ENCODE measurements at places on chromosomes 11 and 22.
A peak's percentile ranks its signal among the peaks of the same experiment; 100 is the strongest.

- no peak for DNase-seq
Measured at GRCh38 chr11:35078470-35078735, 60.6 kb upstream of the CD44 start.

GRCh38 chr11:46278387-46279125 is 1.1 kb downstream of the CREB3L1 start:
- DNase-seq: peak; percentile 15

- DNase-seq: no peak
Measured at GRCh38 chr22:49312601-49313000, 515.1 kb downstream of the BRD1 start.

DNA sequence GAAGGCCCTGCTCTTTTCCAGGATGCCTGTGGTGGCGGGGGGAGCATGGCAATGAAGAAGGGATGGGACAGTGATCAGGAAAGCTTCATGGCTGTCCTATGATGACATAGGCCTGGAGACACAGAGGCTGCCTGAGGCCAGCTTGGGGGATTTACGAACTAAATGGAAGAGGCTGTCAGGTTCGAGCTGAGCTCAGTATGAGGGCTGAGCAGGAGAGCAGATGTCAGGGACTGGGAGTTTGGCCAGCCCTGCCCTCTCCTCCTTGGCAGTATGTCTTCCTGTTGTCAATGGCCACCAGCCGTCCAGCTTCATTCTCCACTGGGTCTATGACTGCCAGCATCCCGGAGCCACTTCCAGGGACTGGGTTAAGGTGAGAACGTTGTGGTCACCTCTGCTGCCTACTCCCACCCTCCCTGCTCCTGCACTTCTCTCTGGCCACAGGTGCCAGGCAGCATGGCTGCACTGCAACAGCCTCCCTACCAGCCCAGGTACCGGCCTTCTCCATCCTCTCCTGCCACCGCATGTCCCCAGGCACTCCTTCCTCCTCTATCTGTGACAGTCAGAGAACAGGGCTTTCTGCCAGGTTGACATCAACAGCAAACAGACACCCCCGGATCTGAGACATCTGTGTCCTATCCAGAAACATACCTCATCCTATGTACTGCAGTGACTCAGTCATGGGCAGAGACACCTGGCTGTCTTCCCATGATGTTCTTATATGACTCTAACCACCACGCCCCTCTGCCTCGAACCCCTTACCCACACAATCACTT is 75.1 kb downstream of the KIRREL3 start:
- no peak for DNase-seq

GRCh38 chr22:34914846-34915245 is 151.1 kb upstream of the ISX start:
- DNase-seq: no peak

DNA sequence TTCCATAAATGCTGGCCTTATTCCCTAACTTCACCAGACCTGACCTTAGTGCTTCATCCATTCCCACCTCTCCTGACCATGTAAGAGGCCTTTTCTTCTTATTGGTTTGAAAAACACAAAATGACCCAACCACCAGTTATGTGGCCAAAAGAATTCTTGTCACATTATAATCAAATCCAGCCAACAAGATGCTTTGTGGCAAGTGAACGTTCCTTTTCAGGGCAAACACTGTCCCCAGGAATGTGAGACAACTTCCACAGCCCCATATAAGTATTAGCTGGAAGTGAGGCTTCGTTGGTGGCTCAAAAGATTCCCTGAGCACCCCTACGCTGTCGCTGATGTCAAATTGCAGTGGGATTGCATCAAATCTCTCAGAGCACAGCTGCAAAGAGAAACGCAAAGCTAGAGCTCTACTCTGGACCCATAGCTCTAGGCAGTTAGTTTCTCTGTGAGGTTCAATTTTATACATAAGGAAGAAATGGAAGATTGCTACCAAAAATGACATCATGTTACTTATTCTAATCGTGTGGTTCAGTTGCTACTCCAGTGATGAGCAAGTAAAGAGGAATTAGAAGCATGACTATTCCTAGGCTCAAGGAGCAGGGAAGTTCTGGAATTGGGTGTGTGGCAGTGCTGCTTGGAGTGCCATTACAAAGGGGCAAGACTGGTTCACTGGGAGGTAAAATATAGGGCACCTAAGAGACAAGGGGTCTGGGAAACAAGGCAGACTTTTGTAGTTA is 26.1 kb downstream of the GLYATL1 start:
- no peak for DNase-seq

DNA sequence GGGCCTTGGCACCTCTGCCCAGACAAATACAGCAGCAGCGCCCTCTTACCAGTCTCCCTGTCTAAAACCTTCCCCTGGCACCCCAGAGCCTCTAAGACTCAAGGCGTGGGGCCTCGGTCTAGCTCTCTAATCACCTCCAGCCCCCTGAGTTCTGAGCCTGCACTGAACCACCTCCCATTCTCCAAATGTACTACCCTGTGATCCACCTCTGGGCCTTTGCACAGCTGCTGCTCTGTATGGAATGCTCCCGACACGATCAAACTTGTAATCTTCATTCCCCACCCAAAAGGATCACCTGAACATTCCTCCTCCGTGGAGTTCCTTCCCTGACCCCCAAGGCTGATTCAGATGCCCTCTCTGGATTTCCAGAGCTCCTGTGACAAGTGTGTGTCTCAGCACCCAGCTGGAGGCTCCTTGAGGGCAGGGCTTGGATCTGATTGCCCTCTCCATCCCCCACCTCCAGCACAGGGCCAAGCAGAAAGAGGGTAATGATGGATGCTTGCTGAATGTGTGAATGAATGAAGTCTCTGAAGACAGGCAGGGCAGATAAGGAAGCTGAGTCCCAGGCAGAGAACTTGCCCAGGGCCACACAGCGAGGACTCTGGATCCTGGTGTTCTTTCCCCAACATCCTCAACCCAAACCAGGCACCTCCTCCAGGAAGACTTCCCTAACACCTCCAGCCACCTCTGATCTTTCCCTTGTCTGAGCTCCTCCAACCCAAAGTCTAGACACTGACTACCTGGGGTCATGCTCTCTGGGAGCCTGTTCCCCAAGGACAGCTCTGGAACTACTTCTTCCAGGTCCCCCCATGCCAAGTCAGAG is 18.3 kb downstream of the STARD10 start:
- DNase-seq: no peak

- DNase-seq: no peak
Measured at GRCh38 chr11:128878455-128878854, 11.4 kb upstream of the KCNJ1 start.

DNA sequence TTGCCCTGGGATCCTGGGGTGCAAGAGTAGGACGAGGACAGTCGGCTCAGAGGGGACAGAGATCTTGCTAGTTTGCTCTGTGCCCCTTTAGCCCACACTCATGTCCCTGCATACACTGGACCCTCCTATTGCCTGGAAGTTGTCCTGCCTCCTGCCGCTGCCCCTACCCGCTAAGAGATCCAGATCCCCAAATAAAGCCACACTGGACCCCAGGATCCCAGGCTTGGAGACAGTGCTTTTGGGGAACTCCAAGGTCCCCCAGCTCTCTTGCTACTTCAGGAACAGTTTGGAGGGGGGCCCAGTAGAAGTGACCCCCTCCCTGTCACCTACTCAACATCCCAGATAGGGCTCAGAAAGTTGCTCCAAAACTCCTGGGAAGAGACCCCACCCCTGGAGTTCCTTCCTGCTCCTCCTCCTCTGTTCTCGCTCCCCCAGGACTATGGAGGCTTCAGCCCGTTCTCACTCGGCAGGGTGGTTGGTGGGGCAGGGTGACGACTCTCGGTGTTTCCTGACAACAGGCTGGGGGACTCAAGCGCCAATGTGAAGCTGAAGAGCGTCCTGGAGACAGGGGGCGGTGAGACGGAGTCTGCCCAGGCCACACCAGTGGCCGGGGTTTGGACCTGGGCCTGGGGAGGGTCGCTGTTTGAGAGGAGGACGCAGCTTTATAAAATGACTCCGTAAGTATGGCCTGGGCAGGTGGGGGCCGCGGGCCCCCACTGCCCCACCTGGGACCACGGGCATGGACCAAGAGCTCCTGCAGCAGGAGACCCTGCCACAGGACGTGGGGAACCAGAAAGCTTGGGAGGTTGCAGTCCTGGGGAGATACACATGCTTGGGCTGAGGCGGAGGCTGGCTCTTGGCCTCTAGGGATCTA is 19.2 kb upstream of the TUB start:
- DNase-seq: no peak

DNA sequence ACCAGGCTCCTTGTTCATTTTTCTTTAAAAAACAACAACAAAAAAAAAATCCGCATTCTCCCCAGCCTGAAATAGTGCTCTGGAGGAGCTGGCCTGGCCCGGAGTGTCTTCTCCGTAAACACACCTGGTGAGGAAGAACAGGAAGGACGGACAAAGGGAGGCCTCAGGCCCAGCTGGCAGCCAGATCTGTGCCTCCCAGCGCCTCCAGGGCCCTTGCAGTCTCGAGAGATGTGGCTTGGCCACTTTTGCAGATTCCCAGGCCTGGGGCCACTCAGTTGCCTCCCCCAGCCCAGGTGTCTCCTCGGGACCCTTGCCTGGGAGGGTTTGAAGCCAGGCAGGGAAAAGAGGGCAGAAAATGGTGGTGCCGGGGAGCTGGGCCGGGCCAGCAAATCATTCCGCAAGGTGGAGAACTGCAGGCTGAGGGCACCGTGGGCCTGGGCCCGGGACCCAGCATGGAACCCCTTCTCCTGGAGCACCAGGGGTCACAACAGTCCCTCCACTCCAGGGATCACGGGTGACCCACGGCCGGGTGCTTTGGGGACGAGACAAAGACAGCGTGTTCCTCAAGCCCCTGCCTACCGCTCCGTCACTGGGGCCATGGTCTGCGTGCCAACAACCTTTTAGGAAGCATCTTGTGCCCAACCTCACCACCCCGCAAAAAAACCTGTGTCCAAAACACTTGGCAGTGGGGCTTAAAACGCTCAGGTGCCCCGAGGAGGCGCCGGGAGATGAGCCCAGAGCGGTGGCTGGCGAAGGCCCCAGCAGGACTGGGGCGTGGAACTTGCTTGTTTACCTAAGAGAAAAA is 67.1 kb upstream of the WNT7B start:
- DNase-seq: no peak

GRCh38 chr22:42889304-42889703 is 32.2 kb upstream of the ARFGAP3 start:
- no peak for DNase-seq

GRCh38 chr11:106503901-106504300 is 426.4 kb downstream of the AASDHPPT start:
- no peak for DNase-seq

GRCh38 chr22:26466196-26466595 is 17.4 kb downstream of the HPS4 start:
- DNase-seq: no peak

- no peak for DNase-seq
Measured at GRCh38 chr11:111598559-111598958, 3.7 kb upstream of the SIK2 start.

- no peak for DNase-seq
Measured at GRCh38 chr11:11356842-11357241, 3.8 kb upstream of the CSNK2A3 start.

DNA sequence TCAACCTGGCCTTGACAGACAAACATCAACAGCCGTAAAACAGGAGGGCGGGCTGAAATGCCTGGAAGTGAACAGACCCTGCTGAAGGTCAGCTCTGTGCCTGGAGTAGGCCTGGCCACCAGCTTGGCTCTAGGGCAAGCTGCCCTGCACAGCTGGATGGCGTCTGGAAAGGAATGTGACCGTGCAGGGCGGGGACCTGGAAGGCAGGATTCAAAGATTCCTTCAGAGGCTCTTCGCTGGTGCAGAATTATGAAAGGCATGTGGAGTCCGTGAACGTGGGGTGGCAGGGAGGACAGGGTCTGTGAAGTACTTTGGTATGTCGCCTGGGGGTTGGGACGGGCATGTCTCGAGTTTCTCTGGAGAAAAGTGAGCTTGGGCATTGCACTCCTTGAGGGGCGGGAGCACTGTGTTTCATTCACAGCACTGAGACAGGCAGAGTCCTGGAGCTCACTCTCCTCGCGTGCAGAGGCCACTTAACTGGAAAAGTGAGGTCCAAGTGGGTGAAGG is 1.5 kb downstream of the EHD1 start:
- no peak for DNase-seq

GRCh38 chr22:42299586-42300258 is 29.3 kb upstream of the TCF20 start:
- peak; percentile 67 for DNase-seq

DNA sequence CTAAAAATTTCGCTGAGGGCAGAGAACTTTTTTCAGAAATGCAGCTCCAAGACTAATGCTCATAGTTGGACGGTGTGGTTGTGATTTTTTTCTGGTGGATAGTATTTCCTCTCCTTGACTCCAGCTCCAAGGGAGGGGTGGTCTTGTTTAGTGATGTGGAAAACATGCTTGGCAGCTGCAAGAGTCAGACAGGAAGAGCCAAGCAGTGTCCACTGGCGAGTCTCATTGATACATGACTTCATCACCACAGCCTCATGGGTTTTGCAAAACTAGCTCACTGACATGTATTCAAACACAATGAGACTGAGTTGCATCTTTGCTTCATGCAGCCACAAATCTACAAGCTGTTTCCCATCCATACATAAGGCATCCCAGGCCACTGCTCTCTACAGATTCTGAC is 7.3 kb upstream of the KCNJ1 start:
- no peak for DNase-seq

Data from T-helper 9 cell (primary cell).